Activated T-cell treated with anti-CD3 and anti-CD28 coated beads, Interleukin-2, amount 50 U/mL, for 72 hours (primary cell): ENCODE measurements at places on chromosomes 7 and 10. TPM values are rescaled to one million over a fixed set of nuclear protein-coding genes. Genes with fewer than 3 reads are reported as not detected.

The CYP2C19 gene
- 0.19 TPM for total RNA-seq

DNA sequence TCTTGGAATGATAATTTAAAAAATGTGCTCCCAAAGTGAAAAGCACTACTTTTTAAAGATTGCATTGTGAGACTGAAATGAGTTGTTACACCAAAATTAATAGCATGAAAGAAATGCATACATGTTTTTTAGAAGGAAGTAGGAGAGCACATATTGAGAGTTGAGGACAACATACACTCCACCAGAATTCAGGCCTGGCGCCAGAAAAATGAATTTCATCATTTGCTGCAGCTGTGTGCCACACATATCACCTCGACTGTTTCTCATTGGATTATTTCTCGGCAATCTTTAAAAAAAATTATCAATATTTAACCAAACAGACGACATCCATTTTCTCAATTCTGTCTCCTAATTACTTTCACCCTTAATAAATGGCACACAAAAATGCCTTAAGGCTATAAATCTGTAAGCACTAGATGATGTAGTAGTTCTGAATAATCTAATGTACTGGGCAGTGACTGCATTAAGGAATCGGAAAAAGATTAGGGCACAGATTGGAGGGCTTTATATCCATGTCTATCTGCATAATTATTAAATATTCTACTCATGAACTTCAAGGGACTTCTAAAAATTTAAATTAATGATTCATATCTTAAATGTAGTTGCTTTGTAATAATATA lies 590.4 kb downstream of the NXPH1 start:
- no peak for DNase-seq

DNA sequence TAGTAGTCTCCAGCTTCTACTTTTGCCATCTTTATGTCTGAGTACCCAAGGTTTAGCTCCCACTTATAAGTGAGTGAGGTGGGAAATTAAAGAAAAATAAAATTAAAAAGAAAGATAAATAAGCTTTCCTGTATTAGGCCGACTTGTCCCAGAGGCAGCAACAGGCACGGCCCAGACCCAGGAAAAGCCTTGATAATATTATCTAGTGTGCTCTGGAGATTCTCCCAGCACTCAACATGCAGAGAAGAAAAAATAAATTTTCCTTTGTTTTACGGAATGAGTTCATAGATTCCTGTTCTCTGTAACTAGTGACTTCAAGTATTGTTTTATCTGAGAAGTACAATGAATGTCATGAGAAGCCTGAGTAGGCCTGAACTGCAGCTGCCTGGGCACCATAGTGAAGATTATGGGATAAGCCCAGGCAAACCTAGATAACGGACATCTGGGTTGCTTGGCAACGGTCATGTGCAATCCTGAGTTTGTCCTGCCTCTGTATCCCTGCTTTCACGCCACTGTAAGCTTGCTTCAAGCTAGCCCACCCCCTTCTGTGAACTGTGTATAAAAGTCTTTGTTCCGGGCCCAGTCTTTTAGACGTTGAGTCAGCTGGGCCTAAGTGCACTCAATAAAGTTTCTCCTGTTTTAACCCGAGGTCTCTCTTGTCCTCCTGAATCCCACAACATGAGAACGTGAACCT lies 6.4 kb downstream of the ATE1 start:
- no peak for DNase-seq

DNA sequence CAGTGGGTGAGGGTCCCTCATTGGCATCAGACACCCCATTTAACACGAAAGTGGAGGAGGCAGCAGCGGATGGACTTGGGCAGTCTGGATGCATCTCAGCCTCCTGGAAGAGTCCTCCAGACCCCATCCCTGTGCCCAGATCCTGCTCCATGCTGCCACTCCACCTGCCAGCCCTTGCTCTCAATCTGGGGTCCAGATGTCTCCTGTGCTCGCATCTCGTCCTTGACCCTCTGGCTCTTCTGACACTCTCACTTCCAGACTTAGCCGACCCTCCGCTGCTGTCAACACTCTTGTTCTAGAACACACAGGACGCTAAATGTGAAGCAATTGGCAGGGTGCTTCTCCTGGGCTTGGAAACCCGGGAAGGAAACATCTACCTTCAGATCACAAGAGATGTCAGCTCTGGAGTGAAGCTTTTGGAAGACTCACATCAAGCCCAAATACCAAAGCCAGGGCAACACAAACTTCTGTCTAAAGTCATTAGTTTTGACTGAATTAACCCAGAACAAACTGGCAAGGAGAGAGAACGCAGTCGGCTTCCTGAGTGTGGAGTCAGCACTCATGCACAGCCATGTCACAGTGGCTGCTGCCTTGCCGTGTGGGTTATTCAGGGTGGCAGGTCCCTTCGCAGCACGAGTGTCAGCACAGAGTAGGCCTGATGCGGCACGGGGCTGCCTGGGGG lies 379.1 kb downstream of the TCERG1L start:
- DNase-seq = no peak

GRCh38 chr10:76111986-76112825 lies 680.8 kb downstream of the LRMDA start:
- no peak for DNase-seq

DNA sequence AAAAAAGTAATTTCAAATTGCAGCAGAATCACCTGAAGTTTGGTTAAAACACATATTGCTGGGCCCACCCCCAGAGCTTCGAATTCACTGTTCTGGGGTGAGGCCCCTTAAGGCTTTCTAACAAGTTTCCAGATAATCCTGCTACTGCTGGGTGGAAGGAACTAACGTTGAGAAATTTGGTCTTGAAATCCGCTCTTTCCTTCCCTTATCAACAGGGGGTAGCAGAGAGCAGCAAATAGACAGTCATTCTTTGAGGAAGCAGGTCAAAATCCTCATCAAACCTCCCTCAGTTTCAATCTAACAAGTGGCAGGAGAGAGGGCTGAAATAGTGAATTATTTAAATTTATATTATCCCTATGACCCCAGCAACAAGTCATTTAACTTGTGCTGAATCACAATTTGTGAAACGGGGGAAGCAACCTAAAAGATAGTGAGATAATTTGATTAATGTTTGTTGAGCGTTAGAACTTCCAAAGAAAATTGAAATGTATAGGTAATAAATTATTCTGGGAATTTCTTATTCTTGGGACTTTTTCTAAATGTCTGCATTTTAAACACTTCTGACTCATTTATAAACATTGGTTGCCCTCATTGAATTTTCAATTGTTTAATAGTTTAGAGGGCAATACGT lies 21.7 kb upstream of the MALSU1 start:
- peak; percentile 52 for DNase-seq

The DENND2A gene
- not detected for total RNA-seq

- DNase-seq = no peak
Measured at GRCh38 chr10:30978843-30979242, 52.8 kb downstream of the ZNF438 start.

- no peak for DNase-seq
Measured at GRCh38 chr7:130845581-130846085, 111.6 kb upstream of the KLF14 start.

DNA sequence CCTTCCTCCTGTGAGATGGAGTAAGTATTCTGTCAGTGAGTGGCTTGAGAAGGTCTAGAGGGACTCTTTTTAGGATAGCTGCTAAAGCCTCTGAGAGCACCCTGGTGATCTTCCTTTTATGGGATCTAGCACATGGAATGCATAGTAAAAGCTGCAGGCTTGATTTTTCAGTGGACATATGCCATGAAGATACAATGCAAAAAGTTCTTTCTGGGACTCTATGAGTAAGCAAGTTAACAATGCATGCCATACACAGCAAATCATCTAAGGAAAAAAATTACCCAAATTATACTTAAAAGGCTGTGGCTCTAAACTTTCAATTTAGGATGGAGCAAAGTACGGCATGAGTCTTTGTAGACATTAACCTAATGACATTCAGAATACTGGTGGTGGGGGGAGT lies 154.5 kb downstream of the SGMS1 start:
- DNase-seq = no peak

- no peak for DNase-seq
Measured at GRCh38 chr7:94149789-94150545, 145.8 kb upstream of the BET1 start.

DNA sequence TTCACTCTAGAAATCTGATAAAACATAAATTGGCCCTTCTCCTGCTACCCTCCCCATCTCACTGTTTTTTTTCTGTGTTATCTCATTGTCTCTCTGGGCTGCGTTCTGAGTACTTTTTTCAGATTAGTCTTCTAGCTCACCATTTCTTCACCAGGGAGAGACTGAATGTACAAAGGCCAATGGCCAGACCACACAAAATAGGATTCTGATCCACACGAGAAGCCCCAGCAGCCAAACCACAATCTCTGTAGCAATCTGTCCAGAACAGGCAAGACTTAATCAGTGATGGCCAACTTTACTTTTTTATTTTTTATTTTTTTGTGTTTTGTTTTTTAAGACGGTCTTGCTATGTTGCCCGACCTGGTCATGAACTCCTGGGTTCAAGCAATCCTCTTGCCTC lies 55.9 kb upstream of the PAPSS2 start:
- DNase-seq = no peak

GRCh38 chr10:107542016-107542415 lies 377.5 kb upstream of the SORCS1 start:
- DNase-seq = no peak

DNA sequence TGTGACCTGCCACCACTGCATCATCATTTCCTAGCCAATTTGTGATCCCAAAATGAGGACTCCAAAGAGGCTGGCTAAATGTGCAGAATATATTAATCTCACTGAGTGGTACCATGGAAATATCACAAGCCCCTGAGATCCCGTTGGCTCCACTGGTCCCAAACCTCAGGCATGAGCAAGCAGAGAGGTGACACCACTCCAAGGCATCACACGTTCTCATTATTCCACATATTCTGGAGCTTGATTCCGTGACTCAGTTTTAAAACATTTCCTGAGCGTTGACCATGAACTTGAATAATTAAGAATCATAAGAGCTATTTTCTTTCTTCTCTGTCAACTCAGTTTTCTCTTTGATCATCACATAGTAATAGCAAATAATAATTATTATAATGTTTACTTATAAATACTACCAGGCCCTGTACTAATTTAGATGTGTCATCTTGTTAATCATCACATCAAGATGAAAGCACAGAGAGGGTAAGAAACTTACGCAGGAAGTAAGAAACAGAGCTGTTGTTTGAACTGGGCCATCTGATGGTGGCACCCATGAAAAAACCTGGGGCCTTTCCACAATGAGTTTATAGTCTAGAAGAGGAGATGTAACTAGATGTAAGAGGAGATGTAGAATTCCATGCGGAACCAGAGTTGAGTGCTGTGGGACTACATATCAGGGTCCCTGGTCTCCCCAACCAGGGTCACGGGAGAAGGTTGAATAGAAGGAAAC lies 3.5 kb downstream of the APBB1IP start:
- DNase-seq = peak; percentile 21

- peak; percentile 63 for DNase-seq
Measured at GRCh38 chr10:91796331-91797047, 1.7 kb upstream of the TNKS2 start.

GRCh38 chr10:5168897-5169420 lies 16.0 kb downstream of the AKR1C8 start:
- peak; percentile 44 for DNase-seq

The EGR2 gene
- 64.3 TPM for total RNA-seq

The HDAC9 gene
- total RNA-seq = 0.55 TPM

- peak; percentile 6 for DNase-seq
Measured at GRCh38 chr7:27739301-27739908, 557 bp upstream of the TAX1BP1 start.

GRCh38 chr10:7664707-7665106 lies 2.1 kb downstream of the ITIH5 start:
- no peak for DNase-seq

GRCh38 chr10:131652438-131653139 lies 248.2 kb upstream of the PPP2R2D start:
- no peak for DNase-seq

- DNase-seq = no peak
Measured at GRCh38 chr7:117248829-117249228, 74.0 kb downstream of the WNT2 start.

- DNase-seq = no peak
Measured at GRCh38 chr10:110893559-110894179, 21.9 kb downstream of the PDCD4 start.

GRCh38 chr7:94028768-94029167 lies 24.6 kb upstream of the BET1 start:
- no peak for DNase-seq

DNA sequence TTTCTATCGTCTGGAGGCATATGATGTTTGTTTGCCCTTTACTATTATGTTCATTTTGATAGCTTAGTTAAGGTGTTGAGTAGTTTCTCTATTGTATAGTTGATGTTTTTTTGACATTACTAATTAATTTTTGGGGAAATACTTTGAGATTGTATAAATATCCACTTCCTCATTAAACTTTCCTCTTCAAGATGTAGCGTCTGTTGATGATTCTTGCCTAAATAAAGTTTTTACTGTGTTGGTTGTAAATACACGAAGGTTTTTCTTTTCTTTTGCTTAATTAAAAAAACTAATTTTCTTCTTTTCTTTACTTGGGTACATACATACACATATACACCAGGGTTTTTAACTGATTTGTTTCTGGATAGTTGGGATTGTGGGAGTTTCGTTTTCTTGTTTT lies 8.5 kb downstream of the KMT2E start:
- DNase-seq = no peak

The PNLIPRP1 gene
- not detected for total RNA-seq

The STEAP1B gene
- 0.39 TPM for total RNA-seq

- peak; percentile 12 for DNase-seq
Measured at GRCh38 chr7:144738708-144739314, 97.0 kb downstream of the TPK1 start.

DNA sequence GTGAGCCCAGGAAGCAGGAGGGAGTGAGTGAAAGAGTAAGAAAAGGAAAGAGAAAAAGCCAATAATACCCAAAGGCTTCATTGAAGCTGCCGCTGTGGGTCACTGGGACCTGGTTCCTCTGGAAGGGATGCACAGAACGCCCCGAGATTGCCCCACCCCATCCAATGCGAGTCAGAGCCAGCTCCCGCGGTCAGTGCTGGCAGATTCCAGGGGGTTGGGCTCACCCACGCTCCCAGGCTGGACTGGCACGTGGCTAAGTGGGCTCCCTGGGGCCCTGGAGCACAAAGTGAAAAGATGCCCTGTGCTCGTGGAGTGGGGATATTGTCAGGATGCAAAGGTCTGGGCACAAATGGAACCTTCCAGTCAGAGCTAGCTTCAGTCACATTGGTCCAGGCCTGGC lies 117.0 kb downstream of the OAT start:
- DNase-seq = no peak

The RBM20 gene
- total RNA-seq = 0.37 TPM

- DNase-seq = no peak
Measured at GRCh38 chr10:31620226-31621151, 301.5 kb downstream of the ZEB1 start.

- no peak for DNase-seq
Measured at GRCh38 chr7:142104550-142105527, 6.7 kb upstream of the MGAM2 start.

DNA sequence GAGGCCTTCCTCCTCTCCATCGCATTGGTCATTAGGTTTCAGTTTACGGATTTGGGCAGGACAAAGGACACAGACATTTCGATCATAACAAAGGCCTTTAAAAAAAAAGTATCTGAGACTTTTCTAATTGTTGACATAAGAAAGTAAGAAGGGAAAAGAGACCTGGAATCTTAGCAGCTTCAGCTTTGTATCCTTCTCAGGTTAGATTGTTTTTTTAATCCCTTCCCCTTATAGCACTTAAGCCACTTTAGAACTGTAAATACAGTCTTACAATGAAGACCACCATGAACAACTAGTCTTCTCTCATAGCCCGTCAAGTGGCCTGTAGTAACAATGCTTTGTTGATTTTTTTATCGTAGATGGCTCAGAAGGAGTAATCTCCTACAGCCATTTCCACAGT lies 45.2 kb downstream of the LMTK2 start:
- no peak for DNase-seq

The ADAM12 gene
- 1.0 TPM for total RNA-seq

- DNase-seq = no peak
Measured at GRCh38 chr7:73892003-73892999, 31.3 kb downstream of the TMEM270 start.

The TAS2R3 gene
- total RNA-seq = 1.8 TPM

- DNase-seq = no peak
Measured at GRCh38 chr10:76440426-76440825, 1009.0 kb downstream of the LRMDA start.
